ENCODE measurements at places on chromosomes 3 and 15. TPM values are rescaled to one million over a fixed set of nuclear protein-coding genes. Genes with fewer than 3 reads are reported as not detected.

DNA sequence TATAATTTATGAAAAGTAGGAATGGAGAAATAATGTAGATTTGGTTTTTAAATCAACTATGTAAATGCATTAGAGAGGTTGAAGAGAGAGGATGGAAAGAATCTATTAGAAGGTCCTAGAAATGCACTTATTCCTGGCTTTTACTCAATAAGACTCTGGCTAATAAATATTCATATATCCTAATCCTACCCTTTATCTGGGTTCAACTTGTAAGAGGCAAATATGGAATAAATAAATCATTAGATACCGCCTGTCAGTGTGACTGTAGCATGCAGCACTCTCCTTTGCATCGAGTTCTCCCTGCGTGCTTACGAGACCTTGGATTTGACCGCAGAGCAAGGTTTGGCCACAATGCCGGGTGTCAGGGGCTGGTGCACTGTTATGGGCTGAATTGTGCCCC is 1156.5 kb downstream of the ROBO1 start:
- DNase-seq = no peak

DNA sequence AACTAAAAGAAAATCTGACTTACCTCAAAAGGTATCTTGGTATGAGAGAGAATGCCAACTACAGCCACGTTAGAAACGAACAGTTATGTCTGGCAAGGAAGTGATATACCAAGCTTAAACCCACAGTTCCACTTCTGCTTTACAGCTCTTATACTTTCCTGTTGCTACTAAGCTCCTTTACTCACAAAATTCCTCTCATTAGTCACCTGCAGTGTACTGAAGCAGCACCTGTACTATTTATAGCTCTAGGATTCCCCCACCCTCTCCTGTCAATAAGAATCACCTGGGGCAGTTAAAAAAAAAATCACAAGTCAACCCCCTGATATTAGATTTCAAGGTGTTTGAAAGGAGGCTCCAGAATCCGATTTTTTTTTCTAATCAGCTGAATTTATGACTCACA is 2.9 kb upstream of the TMEM266 start:
- no peak for DNase-seq

- DNase-seq = no peak
These were observed 91.8 kb upstream of the CGNL1 start for GRCh38 chr15:57284535-57284934.

GRCh38 chr3:14200841-14201240 is 22.2 kb downstream of the LSM3 start:
- no peak for DNase-seq

DNA sequence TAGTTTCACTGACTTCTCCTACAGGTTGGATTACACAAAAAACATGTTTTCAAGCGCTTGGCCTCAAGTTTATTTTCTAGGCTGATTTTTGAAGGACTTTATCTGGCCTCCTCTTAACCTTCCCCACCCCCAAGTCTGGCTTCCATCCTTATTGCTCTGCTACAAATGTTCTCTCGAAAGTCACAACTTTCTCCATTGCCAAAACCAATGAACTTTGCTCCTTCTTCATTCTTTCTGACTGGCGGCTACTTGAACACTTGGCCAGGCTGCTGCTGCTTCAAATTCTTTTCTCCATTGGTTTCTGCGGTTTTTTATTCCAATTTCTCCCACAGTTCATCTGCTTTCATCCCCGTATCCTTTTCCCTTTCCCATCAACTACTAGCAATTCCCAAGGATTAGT is 106.6 kb downstream of the TOP2B start:
- DNase-seq = no peak

DNA sequence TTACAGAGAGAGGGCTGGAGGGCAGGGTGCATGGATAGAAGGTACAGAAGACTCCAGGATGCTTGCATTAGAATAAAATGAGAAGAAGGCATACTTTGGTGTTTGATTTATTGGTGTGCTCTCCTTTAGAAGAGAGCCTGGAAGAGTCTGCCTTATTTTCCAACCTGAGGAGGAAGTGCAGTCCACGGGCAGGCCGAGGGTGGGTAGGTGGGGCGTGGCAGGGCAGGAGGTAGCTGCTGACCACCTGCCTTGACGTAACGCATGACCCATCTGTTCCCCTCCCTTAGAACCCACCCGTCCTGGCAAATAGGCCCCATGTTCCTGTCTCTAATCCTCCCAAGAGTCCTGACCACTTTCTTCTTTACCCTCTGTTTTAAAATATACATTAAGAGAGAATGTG is 222.3 kb upstream of the LYSMD4 start:
- no peak for DNase-seq

- DNase-seq = no peak
These were observed 1.2 kb downstream of the BRPF1 start for GRCh38 chr3:9732740-9733115.

Gene SLC33A1
- total RNA-seq = 20.4 TPM

Gene GABRR3
- total RNA-seq = not detected
